Caco-2 (cell line): ENCODE measurements at places on chromosomes 6 and 20. TPM values are rescaled to one million over a fixed set of nuclear protein-coding genes. Genes with fewer than 3 reads are reported as not detected.

GRCh38 chr20:57399587-57400155 lies 8.5 kb downstream of the RBM38 start:
- no peak for DNase-seq

DPPA5 gene
- total RNA-seq = not detected in 2 replicates

DNA sequence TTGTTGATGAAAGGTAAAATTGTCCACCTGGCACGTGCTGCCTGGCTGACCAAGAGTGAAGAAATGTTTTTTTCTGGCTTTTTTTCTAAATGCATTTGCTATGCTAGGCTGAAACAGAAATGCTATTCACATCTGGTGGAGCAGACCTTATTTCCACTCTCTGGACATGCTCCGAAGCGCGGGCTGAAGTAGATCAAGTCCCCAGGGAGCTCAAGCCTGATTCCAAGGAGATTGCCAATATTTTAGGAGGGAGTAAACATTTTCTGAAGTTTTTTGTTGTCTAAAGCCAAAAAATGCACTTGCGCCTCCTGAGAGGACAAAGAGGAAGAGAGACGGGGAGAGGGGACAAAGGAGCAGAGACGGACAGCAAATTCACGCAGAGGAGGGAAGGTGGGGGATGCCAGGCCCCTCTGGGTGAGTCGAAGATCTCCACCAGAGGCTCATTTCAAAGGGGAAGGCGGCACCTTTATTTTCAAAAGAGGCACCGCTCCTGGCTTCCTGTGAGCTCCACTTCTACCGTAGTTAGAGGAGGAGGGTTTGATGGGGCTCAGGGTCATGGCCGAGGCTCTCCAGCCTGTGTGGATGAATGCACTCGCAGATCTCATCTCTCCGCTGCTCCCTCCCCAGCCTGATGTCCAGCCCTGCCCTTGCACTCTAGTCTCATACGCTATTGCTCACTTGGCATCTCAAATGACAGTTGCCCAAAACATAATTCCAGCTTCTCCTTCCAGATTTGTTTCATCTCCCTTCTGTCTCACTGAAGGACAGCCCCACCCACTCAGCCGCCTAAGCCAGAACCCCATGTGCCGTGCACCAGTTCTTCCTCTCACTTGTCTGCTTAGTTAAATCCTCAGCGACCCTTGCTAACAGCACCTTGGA lies 23.1 kb upstream of the SMOC2 start:
- DNase-seq = no peak

- DNase-seq = no peak
These were observed 62.5 kb upstream of the ZNFX1 start for GRCh38 chr20:49340161-49340966.

DNA sequence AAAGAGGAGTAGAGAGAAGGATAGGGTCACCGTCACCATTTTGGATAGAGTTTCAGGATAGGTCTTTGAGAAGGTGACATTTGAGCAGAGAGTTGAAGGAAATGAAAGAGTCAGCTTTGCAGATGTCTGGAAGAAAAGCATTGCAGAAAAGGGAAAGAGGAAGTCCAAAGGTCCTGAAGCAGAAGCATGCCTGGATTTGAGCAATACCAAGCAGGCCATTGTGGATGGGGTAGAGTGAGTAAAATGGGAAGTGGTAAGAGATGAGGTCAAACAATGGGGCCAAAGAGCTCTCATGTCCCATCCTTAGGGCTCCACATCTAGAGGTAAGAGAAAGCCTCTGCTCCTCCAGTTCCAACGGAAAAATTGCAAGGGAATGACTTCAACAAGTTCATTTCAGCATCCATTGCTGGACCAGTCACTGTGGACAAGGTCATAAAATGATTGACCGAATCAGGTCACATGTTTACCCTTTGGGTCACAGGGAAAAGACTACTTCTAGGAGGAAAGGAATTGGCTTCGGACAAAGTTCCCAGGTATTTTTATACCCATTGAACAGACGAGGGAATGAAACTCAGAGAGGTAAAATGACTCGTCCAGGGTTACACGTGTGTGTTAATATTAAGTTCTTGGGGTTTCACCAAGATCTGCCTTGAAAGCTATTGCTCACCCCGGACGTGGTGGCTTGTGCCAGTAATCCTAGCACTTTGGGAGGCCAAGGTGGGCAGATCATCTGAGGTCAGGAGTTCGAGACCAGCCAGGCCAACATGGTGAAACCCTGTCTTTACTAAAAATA lies 6.6 kb upstream of the SAMHD1 start:
- DNase-seq = no peak

HLA-DRA gene
- not detected in 2 replicates for total RNA-seq

DNA sequence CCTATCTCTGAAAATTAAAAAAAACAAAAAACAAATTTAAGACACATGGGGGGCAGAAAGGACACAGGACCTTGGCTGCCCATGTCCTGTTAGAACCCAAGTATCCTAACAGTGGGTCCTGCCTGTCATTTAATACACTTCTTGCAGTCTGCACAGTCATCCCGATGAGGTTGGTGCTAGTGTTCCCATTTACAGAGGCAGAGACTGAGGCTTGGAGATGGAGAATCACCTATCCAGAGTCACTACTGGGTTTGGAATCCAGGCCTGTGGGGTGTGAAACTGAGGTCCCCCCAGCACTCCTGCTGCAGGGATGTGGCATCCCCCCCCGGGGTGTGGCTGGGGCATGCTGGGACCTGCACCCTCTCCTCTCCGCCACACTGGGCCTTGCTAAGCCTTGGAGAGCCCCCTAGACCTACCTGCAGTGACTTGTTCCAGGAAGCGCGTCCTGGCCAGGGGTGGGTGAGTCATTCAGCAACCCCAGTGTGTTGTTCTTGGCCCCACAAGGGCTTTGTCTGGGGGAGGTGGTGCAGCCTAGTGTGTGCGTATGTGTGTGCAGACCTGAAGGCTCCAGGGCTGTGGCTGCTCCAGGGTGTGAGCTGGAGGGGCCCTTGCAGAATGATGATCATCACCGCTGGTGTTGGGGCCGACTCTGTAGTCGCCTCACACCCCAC lies 49.7 kb downstream of the BCAS4 start:
- no peak for DNase-seq

DNA sequence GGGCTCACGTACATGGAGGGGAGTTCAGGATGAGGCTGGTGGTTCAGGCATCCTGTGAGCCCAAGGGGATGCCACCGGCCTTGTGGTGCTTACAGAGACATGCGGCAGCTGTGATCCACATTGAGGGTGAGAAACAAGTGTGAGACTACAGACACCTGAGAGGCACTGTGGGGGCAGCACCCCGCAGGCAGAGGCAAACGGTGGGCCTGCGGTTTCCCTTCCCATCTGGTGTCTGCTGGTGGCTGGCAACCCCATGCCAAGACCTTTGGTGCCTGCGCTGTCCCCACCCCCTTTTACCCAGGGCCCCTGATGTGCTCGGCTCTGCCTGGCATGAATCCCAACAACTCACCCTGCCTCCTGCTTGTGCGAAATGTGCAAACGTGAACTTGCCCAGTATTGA lies 42.0 kb downstream of the ERMARD start:
- DNase-seq = no peak

- no peak for DNase-seq
These were observed 44.6 kb downstream of the DPPA5 start for GRCh38 chr6:73309535-73309784.

HRH3 gene
- not detected in 2 replicates for total RNA-seq

GRCh38 chr20:11080781-11081377 lies 407.1 kb upstream of the JAG1 start:
- no peak for DNase-seq

TFAP2A gene
- 6.3 and 8.7 TPM in 2 replicates for total RNA-seq

- DNase-seq = no peak
These were observed 72.7 kb upstream of the CCN6 start for GRCh38 chr6:111980971-111981840.

DUSP15 gene
- total RNA-seq = 8.2 and 9.1 TPM in 2 replicates

GRCh38 chr6:30127238-30128093 lies 8.5 kb upstream of the TRIM40 start:
- no peak for DNase-seq

DNA sequence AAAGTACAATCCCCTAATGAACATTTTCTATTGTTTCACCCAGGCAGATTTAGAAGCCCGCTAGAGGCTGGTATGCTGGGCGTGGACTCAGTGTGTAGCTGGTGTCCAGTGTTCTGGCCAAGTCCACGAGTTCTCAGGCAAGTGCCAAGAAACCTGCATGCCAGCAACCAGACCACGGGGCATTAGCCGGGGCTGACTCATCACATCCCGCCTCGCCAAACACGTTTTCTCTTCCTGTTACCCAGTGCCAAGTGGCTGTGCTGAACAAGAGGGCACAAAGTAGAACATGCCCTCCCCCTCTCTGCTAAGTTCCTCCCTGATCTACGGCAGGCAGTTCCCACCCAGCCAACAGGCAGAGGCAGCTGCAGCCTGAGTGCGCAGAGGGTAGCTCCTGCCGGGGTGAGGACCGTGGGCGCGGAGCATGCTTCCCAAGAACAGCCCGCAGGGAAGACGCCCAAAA lies 29.6 kb downstream of the RAMACL start:
- no peak for DNase-seq

RBBP8NL gene
- total RNA-seq = 39.2 and 40.5 TPM in 2 replicates

DNA sequence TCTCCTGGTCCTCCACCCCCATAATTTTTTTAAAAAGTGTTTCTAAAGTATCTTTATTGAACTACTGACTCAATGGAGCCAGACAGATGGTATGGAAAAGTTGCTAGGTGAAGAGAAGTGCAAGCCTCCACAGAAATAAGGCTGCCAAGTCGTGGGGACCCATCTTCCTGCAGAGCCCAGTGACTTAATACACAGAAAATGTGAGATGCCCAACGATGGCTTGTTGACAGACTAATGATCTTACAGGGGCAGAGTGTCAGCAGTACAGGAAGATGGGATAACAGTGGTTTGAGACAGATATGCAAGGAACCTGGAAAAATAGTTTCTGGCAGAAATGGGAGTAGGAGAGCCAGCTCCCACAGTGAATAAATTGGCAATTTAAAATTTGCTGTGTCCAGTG lies 43.3 kb downstream of the FYN start:
- DNase-seq = no peak

CLVS2 gene
- not detected in 2 replicates for total RNA-seq

FOXA2 gene
- 38.7 and 43.6 TPM in 2 replicates for total RNA-seq

DNA sequence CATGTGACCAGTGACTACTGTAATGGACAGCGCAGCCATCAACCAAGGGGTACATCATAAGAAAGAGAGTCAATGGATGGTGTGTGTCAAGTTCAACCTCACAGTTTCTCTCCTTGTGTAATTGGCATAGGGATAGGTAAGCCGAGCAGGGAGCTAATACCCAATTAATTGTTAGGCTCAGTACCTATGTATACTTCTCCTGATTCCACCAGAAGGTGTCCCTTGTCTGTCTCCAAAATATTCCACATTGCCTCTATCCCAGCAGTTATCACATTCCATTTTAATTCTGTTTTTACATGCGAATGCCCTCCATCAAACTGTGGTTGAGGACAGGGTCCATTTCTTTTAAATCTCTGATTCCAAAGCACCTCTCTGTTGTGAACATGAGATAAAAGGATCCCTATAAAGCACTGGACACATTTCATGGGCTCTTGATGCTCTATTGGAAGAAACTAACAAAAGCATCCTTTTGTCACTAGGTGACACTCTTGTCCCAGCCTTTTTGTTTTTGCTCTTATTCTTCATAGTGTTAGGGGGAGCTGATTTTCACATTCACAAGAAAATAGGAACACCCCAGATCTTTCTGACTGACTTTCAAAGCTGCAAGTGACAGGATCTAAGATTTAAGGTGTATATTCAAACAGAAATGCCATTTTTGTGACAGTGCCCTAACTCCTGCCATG lies 38.9 kb downstream of the FBXO9 start:
- DNase-seq = no peak
